ENCODE measurements at places on chromosomes 12 and 14. TPM values are rescaled to one million over a fixed set of nuclear protein-coding genes. Genes with fewer than 3 reads are reported as not detected.

The C12orf50 gene
- 0.26 TPM for total RNA-seq

DNA sequence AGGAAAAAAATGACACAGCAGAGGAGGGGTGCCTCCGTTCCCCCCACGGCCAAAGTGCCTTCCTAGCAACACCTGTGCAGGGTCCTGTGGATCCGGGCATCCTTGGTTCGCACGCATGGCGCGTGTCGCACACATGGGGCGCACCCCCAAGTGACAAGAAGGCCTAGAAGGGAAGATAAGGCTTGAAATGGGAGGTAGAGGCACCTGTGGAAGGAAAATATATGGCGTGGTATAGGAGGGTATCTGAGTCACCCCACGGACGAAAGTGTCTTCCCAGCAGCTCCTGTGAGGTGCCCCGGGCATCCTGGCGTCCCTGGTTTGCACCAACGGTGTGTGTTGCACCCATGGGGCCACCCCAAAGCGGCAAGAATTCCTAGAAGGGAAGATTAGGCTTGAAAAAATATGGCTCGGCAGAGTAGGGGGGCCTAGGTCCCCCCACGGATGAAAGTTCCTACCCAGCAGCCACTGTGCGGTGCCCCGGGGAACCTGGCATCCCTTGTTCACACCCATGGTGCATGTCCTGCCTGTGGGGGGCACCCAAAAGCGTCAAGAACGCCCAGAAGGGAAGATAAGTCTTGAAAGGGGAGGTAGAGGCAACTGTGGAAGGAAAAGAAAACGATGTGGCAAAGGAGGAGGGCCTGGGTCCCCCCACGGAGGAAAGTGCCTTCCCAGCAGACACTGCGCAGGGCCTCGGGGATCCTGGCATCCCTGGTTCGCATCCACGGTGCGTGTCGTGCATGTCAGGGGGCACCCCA lies 280.0 kb downstream of the ALG10 start:
- no peak for DNase-seq

- DNase-seq = no peak
These were observed 7.4 kb downstream of the PRKCH start for GRCh38 chr14:61328626-61329262.

GRCh38 chr12:93790472-93791152 lies 113.4 kb downstream of the CRADD start:
- no peak for DNase-seq

Measured in urinary bladder (tissue), 4 donors.